ENCODE measurements at places on chromosomes 7 and 10.

- DNase-seq: no peak
Observed at GRCh38 chr7:81846398-81846797, 76.6 kb upstream of the HGF start.

DNA sequence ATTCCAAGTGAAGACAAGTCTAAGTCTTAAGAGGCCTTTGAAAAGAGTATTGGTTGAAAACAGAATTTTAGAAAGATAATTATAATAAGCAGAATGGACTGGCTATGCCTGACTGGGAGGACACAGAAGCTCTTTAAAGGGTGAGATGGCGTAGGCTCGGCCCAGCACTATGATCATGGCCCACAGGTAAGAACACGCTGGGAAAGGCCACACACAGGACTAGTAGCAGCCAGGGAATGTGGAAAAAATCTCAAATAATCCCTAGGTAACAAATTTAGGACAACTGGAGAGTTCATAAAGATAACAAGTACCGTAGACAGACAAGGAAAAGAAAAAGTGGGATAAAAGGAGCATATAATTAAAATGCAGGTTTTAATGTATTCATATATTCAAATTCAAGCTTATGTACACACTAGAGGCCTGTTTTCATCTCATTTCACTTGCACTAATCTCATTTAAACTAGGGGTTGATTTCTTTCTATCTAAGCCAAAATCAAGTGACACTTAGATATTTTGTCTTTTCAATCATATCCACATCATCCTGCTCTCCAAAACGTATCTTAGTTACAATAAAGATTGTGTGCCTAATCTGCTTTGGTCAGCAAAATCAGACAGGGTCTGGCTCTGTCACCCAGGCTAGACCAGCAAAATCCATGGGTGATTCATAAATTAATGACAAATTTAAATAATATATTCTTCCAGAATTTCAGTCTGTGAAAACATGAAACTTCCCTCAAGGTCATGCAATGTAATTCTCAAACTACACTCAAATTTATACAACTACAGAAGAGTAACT, 53.0 kb downstream of the EZH2 start:
- no peak for DNase-seq

- peak; percentile 81 for DNase-seq
Observed at GRCh38 chr7:1432411-1433082, 26.7 kb downstream of the MICALL2 start.

DNA sequence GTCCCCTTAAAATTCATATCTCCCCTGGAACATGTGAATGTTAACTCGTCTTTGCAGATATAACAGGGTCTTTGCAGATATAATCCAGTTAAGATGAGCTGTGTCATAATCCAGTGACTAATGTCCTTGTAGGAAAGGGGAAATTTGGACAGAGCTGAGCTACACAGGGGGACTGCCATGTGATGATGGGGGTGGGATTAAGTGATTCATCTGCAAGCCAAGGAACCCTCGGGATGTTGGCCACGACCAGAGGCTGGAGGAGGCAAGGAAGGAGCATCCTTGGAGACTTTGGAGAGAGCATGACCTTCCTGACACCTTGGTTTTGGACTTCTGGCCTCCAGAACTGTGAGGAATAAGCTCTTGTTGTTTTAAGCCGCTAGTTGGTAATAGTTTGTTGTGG, 153.9 kb upstream of the PCBD1 start:
- DNase-seq: no peak

DNA sequence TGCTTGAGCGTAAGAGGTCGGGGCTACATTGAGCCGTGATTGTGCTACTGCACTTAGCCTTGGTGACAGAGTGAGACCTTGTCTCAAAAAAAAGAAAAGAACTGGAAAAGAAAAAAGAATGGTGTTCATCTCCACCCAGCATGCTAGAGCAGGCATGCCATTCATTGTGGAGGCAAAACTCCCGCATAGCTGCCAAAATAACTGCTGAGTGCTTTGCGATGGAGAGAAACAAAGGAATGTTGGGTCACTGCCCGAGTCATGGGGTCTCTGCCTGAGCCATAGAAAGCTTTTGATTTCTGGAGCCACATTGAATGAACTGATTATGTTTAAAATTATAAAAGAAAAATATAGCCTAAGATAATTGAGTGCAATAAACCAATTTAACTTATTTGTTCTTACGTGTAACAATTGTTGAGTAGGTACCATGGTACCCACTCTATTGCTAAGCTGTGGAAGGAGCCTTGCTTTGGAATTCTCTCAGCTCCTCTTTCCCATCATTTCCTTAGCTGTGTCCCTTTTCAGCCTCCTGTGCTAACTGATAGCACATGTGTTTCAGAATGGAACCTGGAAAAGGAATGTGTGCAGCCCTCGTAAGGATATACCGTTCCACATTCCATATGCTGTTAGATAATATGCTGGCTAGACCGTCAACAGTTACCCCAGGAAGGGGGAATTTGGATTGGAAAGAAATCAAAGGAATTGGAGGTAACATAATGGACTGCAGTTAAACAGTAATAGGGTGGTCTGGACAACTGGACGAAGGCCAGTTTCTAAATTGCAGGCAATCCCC, 99.0 kb downstream of the KIAA1217 start:
- DNase-seq: no peak

DNA sequence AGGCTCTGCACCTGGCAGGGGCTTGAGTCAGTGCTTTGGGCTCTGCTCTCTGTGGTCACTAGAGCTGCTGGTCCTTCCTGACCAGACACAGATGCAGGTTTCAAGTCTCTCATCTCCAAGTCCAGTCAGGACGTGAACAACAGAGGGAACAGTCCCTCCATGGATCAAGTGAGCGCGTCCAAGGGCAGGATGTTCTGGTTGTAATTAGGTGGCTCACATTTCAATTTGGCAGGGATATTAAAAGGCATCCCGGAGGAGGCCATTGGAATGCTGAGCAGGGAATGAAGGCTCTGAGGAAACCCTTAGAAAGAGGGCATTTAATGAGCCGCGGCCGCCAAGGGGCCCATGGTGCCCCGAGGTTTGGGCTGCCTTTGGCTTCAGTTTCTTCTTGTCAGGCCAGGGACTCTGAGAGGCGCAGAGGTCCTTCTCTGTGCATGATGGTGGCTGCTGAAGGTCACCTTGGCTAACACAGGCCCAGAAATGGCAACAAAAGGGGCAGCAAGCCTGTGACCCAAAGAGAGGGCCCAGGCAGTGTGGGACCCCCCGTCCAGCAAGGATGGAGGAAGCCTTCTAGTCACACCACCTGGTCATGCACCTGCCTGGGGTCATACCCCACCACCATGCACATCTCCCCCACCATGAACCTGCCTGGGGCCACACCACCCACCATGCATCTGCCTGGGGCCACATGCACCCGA, 30.7 kb upstream of the INPP5A start:
- no peak for DNase-seq

DNA sequence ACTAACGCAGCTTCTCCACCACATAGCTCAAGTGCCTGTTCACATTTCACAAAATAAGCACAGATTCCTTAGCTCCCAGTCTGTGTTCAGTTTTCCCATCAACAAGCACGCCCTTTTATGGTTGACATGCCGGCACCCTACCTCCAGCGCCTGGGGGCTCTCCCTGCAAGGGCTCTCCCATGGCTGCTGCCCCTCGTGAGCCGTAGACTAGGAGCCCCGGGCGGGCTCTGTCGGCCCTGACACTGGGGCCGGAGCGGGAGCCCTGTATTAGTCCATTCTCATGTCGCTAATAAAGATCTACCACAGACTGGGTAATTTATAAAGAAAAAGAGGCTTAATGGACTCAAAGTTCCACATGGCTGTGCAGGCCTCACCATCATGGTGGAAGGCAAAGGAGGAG, 34.0 kb upstream of the PRKAR1B start:
- DNase-seq: no peak

- no peak for DNase-seq
Observed at GRCh38 chr7:132428247-132428919, 147.9 kb downstream of the PLXNA4 start.

- no peak for DNase-seq
Observed at GRCh38 chr10:71790749-71791440, 17.6 kb upstream of the VSIR start.
